EH (cell line): ENCODE measurements at places on chromosomes 16 and 17.

GRCh38 chr17:63578769-63579111 is 22.0 kb upstream of the TACO1 start:
- DNase-seq = no peak

GRCh38 chr17:33680472-33680871 is 387.4 kb upstream of the ASIC2 start:
- no peak for DNase-seq

- DNase-seq = peak; percentile 77
These were observed 4.8 kb upstream of the C1QL1 start for GRCh38 chr17:44972953-44973352.

DNA sequence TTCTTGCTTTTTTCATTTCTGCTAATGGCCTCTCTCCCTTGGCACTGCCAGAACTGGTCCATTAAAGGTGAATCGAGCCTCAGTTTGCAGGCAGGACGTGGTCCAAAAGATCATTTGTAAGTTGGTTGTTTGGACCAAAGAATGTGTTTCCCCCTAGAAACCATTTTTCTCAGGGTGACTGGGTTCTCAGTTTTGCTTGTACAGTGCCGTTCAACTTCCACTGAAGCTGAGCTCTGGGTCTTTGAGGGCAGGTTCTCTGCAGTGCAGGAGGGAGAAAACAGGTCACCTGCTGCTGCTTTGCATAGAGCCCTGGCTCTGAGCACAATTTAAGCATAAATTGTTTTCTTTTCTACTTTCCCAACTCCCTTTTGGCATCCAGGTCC is 9.0 kb upstream of the AMZ2 start:
- no peak for DNase-seq

- no peak for DNase-seq
These were observed 4.5 kb downstream of the HOXB9 start for GRCh38 chr17:48621410-48622392.

GRCh38 chr16:58492735-58493134 is 7.2 kb upstream of the NDRG4 start:
- DNase-seq = no peak

GRCh38 chr16:84807776-84808175 is 12.0 kb upstream of the CRISPLD2 start:
- DNase-seq = no peak

DNA sequence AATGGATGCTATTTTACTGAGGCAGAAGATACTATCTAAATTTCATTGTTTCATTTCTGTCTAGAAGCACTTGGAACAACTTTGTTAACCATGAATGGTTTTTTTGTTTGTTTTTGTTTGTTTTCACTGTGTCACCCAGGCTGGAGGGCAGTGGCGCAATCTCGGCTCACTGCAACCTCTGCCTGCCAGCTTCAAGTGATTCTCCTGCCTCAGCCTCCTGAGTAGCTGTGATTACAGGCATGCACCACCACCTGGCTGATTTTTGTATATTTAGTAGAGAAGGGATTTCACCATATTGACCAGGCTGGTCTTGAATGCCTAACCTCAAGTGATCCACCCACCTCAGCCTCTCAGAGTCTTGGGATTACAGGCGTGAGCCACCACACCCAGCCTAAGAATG is 40.5 kb downstream of the ABHD15 start:
- DNase-seq = no peak

DNA sequence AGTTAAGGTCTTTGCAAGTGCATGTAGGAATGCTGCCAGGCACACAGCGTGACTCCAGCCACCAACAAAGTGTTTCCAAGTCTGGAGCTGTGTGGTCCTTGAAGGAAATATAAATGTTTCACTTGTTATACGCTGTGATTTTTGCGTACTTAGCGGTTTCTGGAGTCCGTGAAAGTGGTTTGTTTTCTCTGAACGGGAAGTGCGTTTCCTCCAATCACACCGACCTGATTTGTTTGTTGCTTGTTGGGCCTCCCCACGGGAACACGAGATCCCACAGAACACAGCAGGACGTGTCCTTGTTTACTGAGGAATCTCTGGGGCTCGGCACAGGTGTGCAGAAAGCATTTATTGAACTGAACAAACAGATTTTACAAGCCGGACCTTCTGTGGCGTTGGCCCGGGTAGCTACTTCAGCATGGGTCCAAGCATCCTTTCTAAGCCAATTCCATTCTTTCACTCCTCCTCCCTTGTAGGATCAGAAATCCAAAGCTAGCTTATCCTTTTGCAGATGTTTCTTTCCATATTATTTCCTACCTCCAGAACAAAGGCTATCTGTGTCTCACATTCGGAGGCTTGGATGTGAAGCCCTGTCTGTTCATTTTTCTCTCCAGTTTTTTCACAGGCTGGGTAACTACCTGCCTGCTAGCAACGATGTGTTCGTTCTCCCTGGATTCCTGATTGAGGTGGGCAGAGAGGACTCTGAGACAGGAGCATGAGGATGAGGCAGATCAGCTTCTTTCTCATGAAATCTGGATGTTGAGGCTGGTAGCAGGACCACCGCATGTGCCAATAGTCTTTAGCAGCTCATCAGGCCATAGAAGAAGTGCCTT is 44.6 kb downstream of the ABAT start:
- DNase-seq = no peak

- DNase-seq = no peak
These were observed 5.1 kb downstream of the ARMC5 start for GRCh38 chr16:31464348-31464769.

DNA sequence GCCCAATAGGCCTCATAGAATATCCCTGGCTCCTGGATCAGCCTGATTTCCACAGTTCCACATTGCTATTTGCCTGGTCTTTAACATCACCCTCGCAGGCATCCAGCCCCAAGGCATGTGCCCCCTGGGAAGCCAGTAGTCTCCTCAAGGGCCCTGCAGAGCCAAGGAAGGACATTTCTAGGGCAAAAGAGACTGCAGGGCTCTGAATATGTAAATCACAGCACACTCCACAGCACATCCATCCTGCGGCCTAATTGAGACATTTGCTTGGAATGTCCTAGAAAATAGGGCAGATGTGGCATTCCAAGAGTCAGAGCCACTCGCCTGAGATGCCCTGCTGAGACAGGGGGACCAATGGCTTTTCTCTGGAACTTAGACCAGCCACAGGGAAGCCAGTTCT is 11.4 kb upstream of the C16orf78 start:
- no peak for DNase-seq
